ENCODE measurements at places on chromosomes 7 and 10.

DNA sequence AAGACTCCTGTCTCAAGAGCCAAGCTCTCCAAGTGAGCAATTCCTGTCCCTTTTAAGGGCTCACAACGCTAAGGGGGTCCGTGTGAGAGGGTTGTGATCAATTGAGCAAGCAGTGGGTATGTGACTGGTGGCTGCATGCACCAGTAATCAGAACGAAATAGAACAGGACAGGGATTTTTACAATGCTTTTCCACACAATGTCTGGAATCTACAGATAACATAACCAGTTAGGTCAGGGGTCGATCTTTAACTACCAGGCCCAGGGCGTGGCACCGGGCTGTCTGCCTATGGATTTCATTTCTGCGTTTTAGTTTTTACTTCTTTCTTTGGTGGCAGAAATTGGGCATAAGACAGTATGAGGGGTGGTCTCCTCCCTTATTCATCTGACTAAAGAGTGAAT lies 54.9 kb upstream of the SP4 start:
- no peak for DNase-seq

DNA sequence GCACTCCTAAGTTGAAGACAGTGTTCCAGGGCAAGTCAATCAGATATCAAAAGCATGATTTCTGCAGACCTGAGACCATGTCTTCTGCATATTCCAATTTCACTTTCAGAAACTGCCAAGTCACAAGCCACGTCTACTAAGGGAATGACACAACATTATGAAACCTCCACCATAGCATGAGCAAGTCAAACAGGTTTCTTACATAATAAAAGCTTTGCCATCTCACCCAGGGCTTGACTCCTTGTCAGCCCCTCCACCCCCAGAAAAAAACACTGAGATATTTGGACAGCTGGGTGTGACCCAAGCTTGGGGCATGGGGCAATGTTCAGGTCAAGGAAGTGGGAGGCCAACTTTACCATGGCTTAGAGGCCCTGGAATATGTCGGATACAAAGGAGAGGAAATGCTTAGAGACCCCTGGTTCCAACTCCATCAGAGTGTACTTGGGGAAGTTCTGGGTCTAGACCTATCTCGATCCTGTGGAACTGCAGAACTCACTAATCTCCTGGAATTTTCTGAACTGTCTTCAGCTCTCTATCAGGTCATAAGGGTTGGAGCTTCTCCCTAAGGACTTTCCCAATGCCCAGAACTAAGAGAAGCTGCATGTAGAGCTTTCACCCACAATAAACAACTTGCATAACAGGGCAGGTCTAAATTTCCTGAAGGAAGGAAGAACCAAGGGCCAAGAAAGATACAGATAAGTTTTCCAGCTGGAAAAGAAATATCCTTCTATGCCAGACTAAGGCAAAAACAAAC lies 80.6 kb upstream of the NAMPT start:
- DNase-seq: no peak

DNA sequence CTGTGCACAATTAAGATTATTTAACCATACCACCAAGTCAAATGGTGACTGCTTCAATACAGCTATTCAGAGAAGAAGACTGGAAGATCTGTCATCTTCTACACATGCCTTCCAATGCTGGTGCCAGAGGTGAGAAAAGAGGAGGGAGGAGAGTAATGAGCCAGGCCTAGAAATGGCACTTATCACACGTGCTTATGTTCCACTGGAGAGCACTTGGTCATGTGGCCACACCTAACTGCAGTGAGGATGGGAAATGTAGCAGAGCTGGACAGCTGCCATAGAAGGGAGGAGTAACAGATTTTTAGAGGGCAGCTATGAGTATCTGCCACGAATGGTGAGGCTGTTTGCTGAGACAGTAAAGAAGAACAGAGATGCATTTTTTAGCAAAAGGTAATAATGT lies 77.1 kb downstream of the MPLKIP start:
- no peak for DNase-seq

- DNase-seq: no peak
Measured at GRCh38 chr10:21402606-21403083, 122.8 kb downstream of the SKIDA1 start.

DNA sequence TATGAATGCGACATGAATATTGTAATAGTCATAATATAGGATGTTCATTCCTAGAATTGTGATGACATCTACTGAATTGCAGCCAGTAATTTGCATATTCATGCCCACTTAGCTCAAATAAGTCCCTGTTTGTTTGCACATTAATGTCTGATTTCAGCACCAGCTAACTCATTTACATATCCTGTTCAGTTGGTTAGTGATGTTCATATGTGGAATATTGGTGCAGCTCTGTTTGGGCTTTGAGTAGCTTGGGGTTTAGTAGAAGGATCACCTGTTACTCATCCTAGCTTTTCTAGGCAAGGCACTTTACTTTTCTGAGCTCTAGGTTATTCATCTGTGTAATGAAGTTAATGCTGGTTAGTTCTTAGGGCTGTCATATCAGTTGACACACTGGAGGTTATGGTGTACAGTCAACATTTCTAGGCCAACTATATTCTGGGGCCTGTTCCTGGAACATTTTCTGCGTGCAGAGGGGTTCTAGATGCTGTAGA lies 238.4 kb downstream of the EXOC4 start:
- DNase-seq: no peak

DNA sequence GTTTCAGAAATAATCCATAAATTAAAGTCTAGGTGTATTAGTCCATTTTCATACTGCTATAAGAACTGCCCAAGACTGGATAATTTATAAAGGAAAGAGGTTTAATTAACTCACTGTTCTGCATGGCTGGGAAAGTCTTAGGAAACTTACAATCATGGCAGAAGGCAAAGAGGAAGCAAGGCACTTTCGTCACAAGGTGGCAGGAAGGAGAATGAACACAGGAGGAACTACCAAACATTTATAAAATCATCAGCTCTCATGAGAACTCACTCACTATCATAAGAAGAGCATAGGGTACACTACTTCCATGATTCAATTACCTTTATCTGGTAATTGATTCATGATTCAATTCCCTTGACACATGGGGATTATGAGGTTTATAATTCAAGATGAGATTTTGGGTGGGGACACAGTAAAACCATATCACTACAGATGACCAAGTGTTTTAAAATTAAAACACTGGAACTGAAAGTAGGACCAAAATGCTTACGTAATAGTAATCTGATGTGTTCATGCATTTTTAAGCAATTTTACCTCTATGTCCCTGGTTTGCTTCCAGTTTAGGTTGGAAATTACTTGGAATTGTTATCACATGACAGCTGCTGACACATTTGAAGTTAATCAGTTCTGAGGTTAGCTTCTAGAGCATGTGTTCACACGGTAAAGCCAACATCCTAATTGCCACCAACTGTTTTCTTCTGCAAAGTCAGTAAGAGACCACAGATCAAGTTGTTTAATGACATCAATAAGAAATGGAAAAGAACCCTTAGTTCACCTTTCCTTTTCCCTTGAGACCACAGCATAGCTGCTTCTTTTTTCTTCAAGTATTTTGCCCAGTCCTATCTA lies 48.4 kb upstream of the SEMA3C start:
- no peak for DNase-seq

DNA sequence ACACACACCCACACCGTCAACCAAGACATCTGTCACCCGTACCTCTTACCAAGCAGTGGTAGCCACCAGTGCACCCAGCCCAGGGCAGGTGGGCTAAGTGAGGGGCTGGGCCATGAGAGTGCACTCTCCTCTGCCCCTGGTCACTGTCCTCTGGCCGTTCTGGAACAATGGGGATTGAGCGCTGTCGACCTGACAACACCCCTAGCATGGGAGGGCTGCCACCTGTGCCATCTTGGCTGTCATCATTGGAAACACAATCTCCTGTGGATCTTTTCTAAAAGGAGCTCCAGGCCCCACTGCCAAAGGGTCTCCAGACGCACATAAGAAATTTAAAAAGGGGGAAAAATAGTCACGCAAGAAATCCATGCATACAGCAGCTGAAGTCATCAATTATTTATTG lies 80.1 kb downstream of the CTBP2 start:
- no peak for DNase-seq

GRCh38 chr10:95284807-95285206 lies 6.0 kb downstream of the PDLIM1 start:
- DNase-seq: no peak

DNA sequence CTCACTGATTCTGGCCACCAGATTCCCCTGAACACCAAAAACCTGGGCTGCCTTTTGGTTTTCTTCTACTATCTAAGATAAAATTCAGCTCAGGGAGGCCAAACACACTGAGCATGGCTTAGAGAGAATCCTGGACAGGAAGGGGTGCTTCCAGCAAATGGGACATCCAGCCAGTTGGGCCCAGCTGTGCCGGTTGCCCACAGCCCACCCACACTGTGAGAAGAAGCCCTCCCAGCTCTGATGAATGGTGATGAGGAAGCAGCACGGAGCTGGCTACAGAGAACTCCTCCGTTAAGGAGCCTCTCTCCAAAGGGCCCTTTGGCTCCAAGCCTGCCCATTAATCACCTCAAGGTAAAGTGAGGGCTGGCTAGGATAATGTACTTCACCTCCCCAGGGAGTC lies 15.9 kb downstream of the LRRC18 start:
- DNase-seq: no peak
